ENCODE measurements at places on chromosomes 1 and 21.
A peak's percentile ranks its signal among the peaks of the same experiment; 100 is the strongest.

DNA sequence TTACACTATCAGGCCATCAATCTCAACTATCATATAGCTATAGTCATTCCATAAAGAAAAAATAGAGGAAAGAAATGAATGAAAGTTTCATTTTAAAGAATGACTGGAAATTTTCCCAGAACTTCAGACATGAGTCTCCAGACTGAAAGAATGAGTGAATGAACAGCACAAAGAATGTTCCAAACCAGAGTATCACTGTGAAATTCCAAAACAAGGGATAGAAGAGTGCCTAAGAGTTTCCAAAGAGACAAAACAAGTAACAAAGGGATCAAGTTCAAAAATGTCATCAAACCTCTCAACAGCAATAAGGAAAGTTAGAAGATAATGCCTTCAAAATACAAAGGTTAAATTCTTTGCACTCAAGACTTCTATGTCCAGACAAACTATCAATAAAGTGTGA lies 114.9 kb downstream of the DENND1B start:
- DNase-seq = no peak

- DNase-seq = no peak
These were observed 3.7 kb upstream of the PLOD1 start for GRCh38 chr1:11930571-11931445.

GRCh38 chr1:201305815-201306214 lies 22.5 kb downstream of the PKP1 start:
- no peak for DNase-seq

GRCh38 chr1:241677201-241677600 lies 25.1 kb downstream of the WDR64 start:
- DNase-seq = peak; percentile 18

All from GM12891 (cell line).